ENCODE measurements at places on chromosomes 13 and 19. TPM values are rescaled to one million over a fixed set of nuclear protein-coding genes. Genes with fewer than 3 reads are reported as not detected.
A peak's percentile ranks its signal among the peaks of the same experiment; 100 is the strongest.

DNA sequence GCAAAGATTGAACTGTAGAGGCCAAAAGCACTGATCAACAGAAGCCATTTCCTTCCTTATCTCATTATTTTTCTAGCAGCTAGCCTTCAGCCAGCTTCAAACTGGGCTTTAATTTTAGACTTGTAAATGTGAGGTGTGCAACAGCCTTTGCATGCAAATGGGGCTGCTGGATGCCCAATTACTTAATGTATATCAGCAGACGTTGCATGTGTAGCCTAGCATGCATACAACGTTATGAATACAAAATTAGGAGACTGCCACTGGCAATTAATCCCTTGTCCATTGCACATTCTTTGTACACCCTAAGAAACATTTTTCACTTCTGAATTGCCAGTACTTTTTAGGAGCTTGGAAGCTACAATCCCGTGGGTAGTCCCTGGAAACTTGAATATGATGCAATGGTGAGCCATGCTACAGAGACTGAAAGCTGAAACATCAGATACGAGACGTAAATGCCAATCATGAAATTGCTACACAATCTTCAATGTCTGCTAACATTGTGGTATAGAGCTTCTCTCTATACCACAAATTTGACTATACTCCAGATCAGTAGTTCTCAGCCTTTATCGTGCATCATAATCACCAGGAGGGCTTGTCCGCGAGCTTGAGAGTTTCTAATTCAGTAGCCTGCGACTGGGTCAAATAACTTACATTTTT lies 20.2 kb downstream of the EPSTI1 start:
- no peak for DNase-seq

Gene TEX26
- total RNA-seq: not detected

DNA sequence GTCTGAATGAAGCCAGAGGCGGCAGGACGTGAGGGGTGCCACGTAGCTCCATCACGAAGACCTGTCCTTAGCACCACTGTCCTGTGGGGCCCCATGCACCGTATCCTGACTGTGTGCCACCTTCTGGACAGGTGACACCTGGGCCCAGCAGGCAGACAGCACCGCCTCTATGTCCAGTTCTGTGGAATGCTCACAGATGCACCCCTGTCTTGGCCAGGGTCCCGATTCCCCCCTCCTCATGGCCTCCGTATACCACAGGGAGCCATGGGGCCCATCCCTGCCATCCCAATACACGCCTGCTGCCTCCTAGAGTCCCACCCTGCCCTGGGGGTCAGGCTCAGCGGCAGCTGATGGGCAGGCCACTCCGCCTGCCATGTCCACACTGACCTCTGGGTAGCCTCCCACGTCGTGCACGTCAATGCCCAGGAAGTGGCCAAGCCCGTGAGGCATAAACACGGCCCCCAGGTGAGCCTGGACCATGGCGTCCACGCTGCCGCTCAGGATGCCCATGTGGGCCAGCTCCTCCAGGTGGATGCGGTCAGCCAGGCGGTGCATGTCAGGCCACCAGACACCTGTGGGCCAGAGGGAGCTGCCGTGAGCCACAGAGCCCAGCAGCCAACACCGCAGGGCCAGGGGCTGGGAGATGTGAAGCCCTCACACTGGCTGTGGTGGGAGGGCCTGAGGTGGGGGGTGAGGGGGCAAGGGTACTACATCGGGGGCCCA lies 17.6 kb downstream of the CEBPG start:
- no peak for DNase-seq

Gene HIPK4
- 0.16 TPM for total RNA-seq

Gene MYADM
- 163 TPM for total RNA-seq

- DNase-seq: peak; percentile 94
These were observed 2.5 kb downstream of the PRR36 start for GRCh38 chr19:7871437-7872305.

DNA sequence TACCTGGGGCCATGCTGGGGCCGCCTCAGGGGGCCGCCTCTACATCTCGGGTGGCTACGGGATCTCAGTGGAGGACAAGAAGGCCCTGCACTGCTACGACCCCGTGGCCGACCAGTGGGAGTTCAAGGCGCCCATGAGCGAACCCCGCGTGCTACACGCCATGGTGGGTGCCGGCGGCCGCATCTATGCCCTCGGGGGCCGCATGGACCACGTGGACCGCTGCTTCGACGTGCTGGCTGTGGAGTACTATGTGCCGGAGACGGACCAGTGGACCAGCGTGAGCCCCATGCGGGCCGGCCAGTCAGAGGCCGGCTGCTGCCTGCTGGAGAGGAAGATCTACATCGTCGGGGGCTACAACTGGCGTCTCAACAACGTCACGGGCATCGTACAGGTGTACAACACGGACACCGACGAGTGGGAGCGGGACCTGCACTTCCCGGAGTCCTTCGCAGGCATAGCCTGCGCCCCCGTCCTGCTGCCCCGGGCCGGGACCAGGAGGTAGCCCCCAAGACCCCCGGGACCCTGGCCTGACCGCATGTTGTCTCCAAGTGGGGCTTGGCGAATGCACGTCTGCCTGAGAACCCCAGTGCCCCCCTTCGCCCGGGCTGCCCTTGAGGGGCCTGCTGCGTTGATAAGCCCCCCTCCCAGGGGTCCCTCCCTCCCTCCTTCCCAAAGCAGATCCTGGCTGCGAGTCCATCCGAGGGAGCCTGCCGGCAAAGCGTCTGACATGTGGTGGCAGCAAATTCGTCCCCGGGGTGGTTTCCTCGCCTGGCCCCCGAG lies 14.5 kb upstream of the CRTC1 start:
- DNase-seq: no peak

DNA sequence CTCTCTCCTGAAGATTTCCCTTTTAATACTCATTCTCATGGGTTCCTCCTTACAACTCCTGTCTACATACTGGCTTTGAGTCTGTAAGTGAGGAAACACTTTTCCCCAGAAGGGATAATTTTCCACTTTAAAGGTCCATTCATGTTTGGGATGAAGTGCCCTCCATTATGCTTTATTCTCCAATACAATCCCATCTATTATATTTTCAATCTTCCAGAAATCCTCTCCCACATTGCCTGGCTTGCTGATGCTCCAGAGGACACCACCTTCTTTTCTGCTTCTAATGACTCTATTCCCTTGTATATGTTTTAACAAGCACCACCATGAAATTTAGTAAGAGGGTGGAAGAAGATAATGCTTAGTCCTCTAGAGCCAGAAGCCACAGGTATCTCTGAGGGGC lies 92.7 kb upstream of the NBEA start:
- no peak for DNase-seq

Gene ZNF536
- 0.06 TPM for total RNA-seq

DNA sequence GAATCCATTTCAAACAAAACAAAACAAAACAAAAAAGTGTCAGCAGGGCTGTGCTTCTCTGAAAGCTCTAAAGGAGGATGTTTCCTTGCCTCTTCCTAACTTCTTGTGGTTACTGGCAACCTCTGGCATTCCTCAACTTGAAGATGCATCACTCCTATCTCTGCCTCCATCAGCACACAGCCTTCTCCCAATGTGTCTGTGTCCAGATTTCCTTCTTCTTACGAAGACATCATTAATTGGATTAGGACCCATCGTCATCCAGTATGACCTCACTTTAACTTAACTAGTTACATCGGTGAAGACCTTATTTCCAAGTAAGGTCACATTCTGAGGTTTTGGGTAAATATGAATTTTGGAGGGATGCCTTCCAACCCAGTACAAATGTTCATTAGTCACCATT lies 33.8 kb upstream of the GTF2F2 start:
- no peak for DNase-seq

GRCh38 chr19:4138445-4138844 lies 14.5 kb upstream of the MAP2K2 start:
- no peak for DNase-seq

- DNase-seq: no peak
These were observed 962.3 kb downstream of the EFNB2 start for GRCh38 chr13:105573136-105573535.

GRCh38 chr13:39034085-39034484 lies 3.8 kb downstream of the PROSER1 start:
- DNase-seq: no peak

- no peak for DNase-seq
These were observed 951 bp upstream of the POSTN start for GRCh38 chr13:37599519-37599918.

DNA sequence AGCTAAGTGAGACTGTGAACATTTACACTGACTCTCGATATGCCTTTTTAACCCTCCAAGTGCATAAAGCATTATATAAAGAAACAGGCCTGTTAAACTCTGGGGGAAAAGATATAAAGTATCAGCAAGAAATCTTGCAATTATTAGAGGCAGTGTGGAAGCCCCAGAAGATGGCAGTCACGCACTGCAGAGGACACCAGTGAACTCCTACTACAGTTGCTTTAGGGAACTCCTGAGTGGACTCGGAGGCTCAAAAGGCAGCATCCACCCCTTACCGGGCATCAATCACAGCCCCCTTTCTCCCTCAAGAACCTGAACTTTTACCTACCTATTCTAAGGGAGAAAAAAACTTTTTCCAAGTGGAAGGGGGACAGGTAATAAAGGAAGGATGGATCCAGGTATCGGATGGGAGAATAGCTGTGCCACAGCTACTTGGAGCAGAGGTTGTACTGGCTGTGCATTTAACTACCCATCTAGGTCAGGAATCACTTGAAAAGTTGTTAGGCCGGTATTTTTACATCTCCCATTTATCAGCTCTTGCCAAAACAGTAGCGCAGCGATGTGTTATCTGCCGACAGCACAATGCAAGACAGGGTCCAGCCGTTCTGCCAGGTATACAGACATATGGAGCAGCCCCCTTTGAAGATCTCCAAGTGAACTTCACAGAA lies 80.1 kb downstream of the ZNF486 start:
- DNase-seq: peak; percentile 10

- no peak for DNase-seq
These were observed at the start of gene SIGLEC9 for GRCh38 chr19:51124729-51125128. Gene SIGLEC9, plus strand, starts transcription at chr19:51124906. Its CDS starts 69 bp downstream, at chr19:51124975.

Gene GRK1
- total RNA-seq: not detected

- DNase-seq: no peak
These were observed 4.3 kb upstream of the VSTM2B start for GRCh38 chr19:29521291-29522075.

Gene KCNK6
- 12.9 TPM for total RNA-seq

DNA sequence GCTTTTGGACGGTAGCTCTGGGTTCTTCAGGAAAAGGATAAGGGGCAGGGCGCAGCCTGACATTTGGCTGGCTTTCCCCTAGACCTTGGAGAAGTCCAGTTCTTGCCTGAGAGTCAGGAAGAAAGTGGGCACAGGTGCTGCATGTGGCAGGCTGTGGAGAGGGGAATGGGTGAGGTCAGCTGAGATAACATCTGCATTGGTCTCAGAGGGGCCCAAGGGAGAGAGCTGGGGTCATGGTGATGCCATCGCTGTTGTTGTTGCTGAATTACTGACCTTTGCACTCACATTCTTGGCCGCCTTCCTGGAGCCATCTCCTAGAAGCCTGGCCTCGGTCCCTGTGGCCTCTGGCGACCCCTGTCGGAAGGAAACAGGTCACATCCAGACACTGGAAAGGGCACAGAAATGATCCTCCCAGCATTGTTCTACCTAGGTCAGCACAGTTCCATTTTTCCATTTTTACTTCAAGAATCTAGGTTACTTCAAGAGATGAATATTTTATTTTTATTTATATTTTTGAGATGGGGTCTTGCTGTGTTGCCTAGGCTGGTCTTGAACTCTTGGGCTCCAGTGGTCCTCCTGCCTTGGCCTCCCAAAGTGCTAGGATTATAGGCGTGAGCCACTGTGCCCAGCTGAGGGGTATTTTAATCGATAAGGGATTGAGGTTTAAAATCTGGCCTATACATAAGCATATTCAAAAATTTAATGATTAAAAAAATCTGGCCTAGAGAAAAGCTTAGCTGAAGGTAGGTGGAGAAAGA lies 6.5 kb upstream of the LIPE start:
- peak; percentile 61 for DNase-seq

DNA sequence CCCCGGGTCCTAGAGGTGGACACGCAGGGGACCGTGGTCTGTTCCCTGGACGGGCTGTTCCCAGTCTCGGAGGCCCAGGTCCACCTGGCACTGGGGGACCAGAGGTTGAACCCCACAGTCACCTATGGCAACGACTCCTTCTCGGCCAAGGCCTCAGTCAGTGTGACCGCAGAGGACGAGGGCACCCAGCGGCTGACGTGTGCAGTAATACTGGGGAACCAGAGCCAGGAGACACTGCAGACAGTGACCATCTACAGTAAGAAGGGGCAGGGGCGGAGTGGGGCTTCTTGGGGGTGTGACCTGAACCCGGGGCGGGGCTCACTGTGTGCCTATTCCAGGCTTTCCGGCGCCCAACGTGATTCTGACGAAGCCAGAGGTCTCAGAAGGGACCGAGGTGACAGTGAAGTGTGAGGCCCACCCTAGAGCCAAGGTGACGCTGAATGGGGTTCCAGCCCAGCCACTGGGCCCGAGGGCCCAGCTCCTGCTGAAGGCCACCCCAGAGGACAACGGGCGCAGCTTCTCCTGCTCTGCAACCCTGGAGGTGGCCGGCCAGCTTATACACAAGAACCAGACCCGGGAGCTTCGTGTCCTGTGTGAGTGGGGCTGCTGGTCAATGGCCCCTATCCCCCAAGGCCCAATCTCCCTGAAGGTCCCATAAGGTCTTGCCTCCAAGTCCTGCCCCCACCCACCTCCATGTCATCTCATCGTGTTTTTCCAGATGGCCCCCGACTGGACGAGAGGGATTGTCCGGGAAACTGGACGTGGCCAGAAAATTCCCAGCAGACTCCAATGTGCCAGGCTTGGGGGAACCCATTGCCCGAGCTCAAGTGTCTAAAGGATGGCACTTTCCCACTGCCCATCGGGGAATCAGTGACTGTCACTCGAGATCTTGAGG lies 2.4 kb upstream of the ICAM4 start:
- DNase-seq: no peak

- no peak for DNase-seq
These were observed 1025.3 kb downstream of the EFNB2 start for GRCh38 chr13:105509981-105510762.

Gene KLK4
- total RNA-seq: not detected

Gene PSG6
- total RNA-seq: not detected

- no peak for DNase-seq
These were observed 42.3 kb downstream of the DEDD2 start for GRCh38 chr19:42174958-42175734.

DNA sequence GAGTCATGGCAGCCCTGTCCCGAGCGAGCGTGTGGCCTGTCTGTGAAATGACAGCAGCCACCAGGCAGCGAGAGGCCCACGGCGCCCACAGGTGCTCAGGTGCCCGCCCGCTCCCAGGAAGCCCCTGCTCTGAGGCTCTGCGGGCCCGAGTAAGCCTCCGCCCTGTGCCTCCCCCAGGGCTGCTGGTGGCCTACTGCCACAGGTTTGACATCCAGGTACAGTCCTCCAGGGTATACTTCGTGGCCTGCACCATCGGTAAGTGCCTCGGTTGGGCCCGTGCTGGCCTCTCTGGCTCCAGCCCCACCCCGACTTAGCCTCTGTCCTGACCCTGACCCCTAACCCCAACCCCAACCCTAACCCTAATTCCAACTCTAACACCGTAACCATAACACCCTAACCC lies 15.0 kb upstream of the TMPRSS9 start:
- no peak for DNase-seq

GRCh38 chr13:20891768-20892167 lies 10.8 kb downstream of the XPO4 start:
- no peak for DNase-seq

DNA sequence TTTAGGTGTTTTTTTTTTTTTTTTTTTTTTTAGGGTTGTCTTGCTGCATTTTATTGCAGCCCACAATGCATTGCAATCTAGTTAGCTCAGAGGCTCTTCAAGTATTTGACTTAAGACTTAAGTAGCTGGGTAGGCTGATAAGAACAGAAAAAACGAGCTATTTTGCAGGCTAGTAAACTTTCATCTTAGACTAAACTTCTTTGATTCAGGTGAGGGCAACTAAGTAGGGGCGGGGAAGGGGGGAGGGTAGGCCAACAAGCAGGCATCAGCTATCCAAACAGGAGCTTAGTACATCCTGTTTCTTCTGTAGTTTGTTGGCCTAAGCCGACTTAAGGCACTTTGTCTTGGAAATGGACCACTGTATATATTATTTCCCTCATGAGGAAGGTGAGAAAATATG lies 4.9 kb upstream of the TDRD3 start:
- no peak for DNase-seq

Data from T-cell (primary cell).